ENCODE measurements at places on chromosomes 2 and 18.

- peak; percentile 46 for DNase-seq
Observed at GRCh38 chr2:240384711-240385450, 50.6 kb upstream of the GPC1 start.

DNA sequence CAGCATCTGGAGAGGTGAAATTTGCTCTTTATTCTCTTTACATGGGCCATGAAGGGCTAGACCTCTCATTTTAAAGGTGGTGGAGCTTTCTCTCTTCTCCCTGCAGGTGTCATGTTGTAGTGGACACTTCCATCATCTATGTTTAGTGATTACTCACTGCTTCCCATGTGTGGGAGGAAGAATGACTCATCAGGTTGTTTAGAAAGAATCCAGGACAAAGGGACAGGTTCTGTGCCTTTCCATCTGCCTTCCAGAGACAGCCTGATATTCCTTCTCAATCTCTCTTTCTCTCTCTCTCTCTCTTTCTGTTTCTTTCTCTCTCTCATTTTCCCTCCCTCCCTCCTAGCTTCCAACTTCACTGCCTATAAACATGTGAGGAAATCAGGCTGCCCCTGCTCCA is 38.7 kb downstream of the SCG2 start:
- DNase-seq, result no peak

DNA sequence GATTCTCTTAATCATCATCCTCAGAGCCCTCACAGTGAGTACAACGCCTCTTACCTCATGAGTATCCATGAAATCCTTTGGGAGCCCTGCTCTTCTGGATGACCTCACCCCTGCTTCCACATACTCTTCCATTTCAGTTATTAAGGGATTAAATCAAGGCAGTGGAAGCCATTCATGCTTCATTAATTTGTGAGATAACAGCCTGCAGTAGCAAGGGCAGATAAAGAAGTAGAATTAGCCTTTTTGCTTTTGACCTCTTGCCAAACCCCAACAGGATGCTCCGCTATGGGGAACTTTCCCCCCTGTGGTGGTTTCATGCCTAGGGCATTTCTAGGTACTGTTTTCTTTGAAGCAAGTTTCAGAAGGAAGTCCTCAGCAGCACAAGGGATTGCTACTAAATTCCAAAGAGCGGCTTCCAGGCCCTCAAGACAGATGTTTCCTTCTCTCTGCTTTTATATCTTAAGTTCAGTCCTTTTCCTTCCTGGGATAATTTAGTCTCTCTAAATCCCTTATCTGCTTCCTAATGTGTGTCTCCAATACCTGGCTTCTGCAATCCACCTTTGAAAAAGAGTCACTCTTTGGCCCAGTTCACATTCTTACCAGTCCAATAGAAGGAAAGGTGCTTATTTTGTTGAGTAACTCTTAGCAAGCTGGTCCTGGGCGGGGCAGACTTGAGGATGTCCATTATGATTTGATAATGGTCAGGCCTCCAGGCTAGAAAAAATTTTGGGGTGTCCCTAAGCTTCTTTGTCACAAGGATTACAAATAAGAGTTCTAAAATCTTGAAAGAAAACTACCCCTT is 76.9 kb downstream of the MYO1B start:
- DNase-seq, result no peak

- no peak for DNase-seq
Observed at GRCh38 chr18:47287911-47288585, 36.6 kb upstream of the SKOR2 start.

- peak; percentile 69 for DNase-seq
Observed at GRCh38 chr2:26043862-26044696, 10.2 kb downstream of the RAB10 start.

GRCh38 chr2:133802409-133803039 is 234.3 kb upstream of the NCKAP5 start:
- DNase-seq, result no peak

- no peak for DNase-seq
Observed at GRCh38 chr2:23536326-23536725, 151.3 kb downstream of the KLHL29 start.

GRCh38 chr2:52341732-52342131 is 1309.8 kb upstream of the NRXN1 start:
- DNase-seq, result no peak

DNA sequence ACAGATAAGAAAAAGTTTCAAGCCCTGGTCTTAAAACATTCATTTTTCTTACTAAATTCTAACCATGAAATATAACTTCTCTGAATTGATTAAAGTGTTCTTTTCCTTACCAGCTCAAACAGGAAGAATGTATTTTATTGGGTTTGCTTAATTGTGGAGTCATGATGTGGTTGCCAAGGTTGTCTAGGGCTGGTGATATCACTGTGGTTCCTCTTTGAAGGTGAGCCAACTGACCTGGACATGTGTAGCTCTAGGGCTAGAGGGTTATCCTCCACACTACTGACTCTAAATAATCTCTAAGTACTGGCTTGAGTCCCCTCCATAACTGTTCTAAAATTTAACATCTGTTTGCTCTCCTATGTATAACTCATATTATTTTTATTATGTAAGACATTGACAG is 529.6 kb downstream of the PIK3C3 start:
- DNase-seq, result no peak

GRCh38 chr2:86787736-86788135 is 3.0 kb downstream of the CD8A start:
- DNase-seq, result no peak

- DNase-seq, result peak; percentile 44
Observed at GRCh38 chr2:111633643-111634042, 250.3 kb downstream of the ANAPC1 start.

Measured in upper lobe of left lung (tissue), 6 donors.